ENCODE measurements at places on chromosomes 4 and X.

DNA sequence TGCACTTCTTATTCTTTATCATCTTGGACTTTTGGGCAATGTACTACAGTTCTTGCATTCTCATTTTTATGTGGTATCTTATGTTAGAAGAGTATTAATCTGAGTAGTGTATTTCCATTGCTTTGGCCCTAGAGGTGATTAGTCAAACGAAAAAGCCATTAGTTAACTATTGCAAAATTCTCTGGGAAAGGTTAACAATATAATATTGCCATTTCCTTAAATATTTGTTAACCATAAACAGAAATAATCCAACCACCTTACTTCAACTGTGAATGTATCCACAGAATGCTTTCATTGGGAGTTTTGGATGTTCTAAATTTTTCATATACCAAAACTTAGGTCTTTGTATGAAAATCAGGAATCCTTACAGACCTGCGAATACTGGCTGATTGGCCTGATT, 294.6 kb upstream of the UGT8 start:
- no peak for DNase-seq

DNA sequence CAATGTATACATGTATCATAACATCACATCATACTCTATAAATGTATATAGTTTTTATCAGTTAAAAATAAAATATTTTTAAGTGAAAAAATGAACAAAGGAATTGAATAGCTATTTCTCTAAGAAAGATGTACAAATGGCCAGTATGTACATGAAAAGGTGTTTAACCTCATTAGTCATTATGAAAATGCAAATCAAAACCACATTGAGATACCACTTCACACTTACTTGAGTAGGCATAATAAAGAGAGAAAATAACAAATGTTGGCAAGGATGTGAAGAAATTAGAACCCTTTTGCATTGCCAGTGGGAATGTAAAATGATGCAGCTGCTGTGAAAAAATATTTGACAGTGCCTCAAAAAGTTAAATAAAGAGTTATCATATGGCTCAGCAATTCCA, 95.5 kb downstream of the IRS4 start:
- DNase-seq: no peak

DNA sequence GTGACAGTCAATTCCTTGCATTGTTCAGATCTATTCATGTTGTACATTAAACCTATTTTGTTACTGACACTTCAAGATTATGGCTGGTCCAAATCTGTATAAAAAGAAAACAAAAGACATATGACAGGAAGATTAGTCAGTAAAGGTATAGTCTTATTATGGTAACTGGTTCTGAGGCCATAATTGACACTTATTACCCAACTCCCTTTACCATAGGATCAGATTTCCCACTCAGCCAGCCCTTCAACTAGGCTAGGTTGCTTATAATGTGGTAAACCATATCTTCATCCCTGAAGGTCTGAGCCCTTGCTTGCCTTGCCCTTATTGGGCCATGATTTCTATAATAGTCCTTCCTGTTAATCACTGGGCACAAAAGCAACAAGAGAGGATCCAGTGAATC, 289.6 kb downstream of the CXXC4 start:
- DNase-seq: no peak

GRCh38 chr4:19227701-19228100, 1024.0 kb upstream of the SLIT2 start:
- DNase-seq: no peak

DNA sequence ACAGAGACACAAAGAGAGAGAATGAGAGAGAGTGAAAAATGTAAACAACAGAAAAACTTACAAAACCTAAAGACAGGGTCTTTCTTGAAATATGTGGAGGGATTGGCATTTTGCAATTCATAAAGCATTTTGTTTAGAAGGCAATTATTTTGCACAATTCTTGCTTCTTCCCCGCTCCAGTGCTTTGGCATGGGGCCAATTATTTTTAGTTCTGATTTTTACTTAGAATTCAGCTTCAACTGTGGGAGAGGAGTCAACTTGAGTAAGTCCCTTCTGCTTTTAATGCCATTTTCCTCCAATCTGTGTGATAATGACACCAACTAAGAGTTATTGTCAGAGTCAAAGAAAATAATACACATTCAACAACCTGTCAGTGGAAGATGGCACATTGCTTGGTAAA, 1051.9 kb downstream of the NLGN4X start:
- DNase-seq: no peak

DNA sequence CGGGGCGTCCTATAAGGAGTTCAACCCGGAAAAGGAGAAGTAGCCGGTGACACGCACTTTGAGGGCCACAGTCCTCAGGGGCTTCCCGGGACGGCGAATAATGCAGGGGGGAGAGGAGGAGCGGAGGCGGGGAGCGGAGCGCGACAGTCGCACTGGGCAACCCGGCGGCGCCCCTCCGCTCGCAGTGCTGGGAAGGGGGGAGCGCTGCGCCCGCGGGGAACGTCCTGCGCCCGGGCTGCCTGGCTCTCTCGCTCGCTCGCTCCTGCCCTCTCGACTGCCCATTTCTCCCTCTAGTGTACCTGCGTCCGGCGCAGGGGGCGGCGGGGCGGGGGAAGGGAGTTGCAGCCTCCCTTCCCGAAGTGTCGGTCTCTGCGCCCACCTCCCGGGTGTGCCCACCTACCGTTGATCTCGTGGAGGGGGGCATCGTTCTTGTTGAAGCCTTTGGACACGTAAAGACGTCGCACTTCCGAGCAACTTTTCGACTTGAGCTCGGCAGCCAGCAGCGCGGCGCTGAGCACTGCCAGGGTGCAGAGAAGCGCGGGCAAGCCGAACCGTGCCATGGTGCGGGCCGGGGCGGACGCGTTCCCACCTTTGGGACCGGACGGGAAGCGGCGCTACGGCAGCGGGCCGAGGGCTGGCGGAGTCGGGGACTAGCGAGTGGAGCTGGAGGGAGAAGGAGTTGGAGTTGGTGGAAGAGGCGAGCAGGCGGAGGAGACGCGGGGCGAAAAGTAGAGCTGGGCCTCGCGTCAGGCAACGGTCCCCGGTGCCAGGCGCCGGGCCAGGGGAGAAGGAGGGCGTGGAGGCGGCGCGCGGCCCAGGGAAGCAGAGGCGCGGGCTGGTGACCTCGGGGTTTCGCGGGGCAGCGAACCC, 648 bp downstream of the GPC4 start:
- no peak for DNase-seq

- no peak for DNase-seq
Measured at GRCh38 chr4:155639704-155640523, 26.7 kb upstream of the GUCY1A1 start.

DNA sequence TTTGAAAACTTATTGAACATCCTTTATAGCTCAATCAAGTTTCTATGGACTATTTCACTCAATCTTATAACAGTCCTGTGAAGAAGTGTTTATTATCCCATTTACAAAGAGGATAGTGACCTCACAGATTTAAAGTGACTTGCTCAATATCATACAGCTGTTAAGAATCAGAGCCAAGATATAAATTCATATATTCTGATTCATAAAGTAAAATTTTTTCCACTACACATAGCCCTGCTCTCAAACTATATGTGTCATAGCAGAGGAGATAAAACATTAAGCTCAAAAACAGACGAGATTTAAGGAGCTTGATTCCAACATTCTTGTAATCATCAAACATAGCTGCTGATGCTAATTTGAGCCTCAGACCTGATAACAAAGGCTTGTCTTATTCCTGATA, 226.8 kb downstream of the CAMK2D start:
- DNase-seq: no peak

DNA sequence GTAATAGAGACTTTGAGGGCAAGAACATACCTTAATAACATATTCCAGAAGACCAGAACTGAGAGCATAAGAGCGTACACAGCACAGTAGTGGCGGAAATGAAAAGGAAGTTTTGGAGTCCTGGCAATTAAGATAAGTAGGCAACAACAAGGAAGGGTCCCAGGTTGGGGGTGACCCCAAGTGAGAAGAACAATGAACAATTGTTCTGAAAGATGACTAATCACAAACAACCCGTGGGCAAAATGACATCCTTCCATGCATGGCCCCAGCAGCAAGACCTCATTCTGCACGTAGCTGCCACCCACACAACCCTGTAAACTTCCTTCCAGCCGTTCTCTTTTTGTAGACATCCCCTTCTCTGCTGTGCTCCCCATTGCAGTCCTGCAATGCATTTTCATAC, 384.4 kb upstream of the PABPC4L start:
- no peak for DNase-seq

DNA sequence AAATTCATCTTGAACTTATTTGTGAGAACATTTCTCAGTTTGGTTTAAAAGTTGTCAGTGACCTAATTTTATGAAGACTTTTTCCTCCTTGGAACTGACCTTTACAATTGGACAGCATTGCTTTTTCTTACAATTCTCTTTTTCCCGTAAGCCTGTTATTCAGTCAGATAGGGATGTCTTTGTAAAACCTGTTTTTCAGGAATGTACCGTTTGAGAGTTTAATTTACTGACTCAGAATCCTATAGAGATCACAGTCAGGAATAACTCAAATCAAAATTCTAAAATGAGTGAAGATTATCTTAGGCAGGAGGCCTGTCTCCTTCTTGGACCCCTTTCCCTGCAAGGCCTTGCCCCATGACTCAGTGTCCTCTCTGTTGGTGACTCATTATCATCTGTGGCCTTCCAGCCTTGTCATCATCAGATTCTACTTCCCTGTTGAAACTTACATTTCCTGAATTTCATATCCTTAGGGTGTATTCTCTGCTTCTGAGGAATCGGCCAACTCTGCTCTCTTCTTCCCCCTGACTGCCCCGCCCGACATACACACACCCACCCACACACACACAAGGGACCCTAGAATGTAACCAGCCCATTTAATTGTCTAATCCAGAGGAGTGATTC, 99.8 kb downstream of the ARHGAP10 start:
- no peak for DNase-seq

- DNase-seq: no peak
Measured at GRCh38 chr4:154506253-154506652, 14.7 kb upstream of the DCHS2 start.

DNA sequence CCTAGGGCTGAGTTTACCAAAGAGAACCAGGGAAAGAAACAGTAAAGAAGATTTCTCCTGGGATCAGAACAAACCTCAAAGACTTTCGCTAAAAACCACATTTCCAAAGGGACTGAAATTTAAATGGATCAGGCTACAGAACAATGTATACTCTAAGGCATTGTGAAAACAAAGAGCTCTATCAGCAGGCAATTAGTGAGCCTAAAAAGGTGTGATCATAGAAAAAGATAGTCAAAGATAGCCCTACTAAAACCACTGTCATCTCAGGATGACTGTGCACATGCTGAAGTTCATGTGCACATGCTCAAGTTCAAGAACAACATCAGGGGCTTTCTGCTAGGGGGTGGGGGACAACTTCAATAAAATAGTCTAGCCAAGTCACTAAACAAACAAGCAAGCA, 12.9 kb upstream of the SMIM10L2A start:
- DNase-seq: no peak

GRCh38 chr4:10243856-10244255, 127.3 kb upstream of the WDR1 start:
- no peak for DNase-seq

- no peak for DNase-seq
Measured at GRCh38 chrX:26373829-26374228, 157.9 kb downstream of the MAGEB5 start.

- no peak for DNase-seq
Measured at GRCh38 chr4:793941-794621, 31.8 kb downstream of the CPLX1 start.

DNA sequence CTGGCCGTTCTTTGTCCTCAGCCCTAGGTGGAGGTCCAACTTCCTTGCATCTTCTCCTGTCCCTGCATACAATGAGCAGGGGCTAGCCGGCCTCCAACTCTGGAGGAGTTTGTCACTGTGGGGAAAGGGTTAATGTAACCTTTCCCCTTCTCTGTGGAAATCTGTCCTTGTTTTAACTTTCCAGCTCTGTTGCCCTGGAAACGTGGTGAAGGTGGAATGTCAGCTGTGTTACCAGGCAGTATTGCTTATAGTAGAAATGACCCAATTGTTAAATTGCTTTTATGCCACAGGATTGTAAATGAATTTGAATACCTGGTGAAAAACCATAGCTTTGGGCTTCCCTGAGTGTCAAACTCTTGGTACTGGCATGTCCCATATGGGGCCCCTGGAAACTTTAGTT, 131.6 kb upstream of the SCML1 start:
- no peak for DNase-seq

- no peak for DNase-seq
Measured at GRCh38 chr4:21447301-21448054, 501.1 kb downstream of the KCNIP4 start.

- DNase-seq: no peak
Measured at GRCh38 chr4:168588916-168589531, 92.2 kb downstream of the PALLD start.

- no peak for DNase-seq
Measured at GRCh38 chr4:152115118-152115517, 354.3 kb upstream of the GATB start.

GRCh38 chr4:39484582-39485272, 25.9 kb downstream of the LIAS start:
- no peak for DNase-seq

DNA sequence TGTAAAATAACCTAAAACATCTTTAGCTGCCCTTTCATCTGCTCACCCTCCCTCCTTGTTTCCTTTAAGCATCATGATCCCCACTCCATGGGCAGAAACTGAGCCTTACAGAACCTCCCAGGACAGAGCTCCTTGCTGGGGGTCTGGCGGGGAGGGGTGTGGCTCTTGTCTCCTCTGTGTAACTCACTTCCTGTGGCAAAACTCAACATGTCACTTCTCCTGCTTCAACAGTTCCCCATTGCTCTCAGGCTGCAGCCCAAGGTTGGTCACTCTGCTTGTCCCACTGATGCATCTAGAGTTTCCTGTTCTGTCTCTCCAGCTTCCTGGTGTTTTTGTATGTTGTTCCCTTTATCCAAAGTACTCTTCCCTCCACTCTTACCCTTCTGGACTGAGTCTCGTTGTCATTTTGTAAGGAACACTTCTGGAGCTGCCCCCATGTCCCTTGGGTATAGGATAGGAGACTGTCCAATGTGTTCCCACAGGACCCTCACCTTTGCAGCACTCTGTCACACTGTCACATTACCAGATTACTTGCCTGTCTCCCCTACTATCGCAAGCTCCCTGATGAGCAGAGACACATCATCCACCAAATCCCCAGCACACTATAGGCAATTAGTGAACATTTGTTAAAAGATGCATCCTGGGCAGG, 19.6 kb downstream of the TMEM31 start:
- DNase-seq: no peak

DNA sequence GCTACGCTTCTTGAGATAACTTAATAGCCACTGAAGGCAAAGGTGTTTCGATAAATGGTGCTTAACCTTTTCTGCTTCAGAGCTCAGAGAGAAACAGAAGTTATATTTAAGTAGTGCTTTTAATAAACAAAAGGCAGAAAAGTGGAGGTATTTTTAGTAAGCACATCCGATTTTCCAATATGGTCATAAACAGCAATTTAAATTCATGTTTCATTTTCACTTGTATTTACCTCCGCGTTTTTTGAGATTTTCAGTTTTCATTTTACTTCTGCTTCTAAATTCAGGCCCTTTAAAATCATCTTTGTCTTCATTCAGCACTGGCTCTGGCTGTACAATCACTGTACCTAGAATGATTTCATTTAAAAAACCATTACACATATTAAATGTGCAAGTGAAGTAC, 92.4 kb downstream of the ATRX start:
- no peak for DNase-seq

- no peak for DNase-seq
Measured at GRCh38 chr4:117137145-117137544, 51.8 kb upstream of the TRAM1L1 start.
